ENCODE measurements at places on chromosomes 5 and 9.
A peak's percentile ranks its signal among the peaks of the same experiment; 100 is the strongest.

GRCh38 chr5:87393331-87393730, 19.4 kb downstream of the CCNH start:
- DNase-seq: no peak

DNA sequence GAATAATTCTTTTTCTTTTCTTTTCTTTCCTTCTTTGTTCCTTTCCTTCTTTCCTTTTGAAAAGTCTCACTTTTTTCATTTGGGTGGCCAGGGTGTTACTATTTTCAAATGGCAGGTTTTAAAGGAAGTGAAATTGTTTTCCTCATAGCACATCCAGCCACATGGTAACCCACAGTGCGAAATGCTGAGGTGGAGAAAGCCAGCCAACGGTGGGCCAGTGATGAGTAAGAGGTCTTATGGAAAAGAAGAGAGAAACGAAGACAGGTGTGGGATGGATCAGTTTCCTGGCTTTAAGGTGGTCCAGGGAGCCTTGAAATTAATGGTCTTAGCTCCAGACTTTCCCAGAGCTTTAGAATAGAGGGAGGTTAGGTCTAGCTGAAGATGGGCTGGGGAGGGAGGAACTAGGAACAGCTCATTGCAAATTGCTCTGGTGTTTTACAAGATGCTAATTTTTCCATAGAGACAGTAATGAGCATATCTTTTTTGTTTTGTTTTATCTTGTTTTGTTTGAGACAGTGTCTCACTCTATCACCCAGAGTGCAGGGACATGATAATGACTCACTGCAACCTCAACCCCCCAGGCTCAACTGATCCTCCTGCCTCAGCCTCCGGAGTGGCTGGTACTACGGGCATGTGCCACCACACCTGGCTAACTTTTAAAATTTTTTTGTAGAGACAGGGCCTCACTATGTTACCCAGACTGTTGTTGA, 17.8 kb downstream of the ITK start:
- no peak for DNase-seq

DNA sequence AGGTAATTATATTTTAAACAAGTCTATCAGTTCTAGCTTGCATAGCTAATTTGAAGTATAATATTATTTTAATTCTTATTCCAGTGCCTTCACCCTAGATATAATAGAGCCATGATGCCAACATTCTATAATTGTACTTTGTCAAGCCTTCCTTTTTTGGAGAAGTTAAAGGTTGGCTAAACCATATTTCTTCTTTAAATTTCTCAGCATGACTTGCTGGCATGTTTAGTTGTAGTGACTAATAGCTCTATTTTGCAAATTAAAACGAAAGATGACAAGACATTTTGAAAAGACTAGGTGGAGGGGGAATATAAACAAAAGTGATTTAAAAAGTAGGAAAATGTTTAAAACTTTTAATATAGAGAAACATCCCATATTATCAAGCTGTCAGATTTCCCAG, 400.7 kb downstream of the PSAT1 start:
- no peak for DNase-seq

DNA sequence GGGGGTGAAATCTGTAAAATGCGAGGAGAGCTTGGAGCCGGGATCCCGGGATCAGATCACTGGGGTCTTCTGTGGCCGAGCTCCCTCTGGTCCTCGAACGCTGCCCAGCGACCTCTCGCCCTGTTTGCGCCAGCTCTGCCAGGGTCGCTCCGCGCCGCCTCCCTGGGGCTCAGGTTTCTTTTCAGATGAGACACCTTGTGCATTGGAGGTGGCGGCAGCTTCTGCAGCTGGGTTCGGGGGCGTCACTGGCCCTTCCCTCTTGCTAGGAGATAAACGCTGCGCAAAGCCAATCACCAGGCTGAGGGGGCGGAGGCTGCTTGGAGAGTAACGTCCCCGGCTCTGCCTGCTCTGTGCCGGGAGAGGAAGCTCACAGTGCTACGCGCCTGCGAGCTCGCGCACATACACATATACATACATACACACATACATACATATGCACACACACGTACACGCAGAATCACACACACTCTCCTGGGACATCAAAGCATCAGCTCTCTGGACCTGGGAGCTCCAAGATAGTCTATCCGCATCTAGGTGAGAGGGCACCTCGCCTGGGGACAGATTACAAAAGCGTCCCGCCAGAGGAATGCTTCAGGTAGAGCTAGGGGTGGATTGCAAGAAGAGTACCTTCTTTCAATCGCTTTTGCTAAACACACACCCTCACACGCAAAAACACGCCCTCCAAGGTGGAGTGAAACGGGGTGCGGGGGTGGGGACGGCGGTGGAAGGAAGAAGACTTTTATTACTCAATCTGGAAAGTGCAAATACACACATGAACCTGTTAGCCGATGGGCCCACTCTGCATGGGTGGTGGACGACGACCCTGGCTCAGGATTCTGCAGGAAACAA, at the start of gene ST8SIA4:
TSS of gene ST8SIA4 (minus strand) at position 244 of the 849 bp plus-strand sequence. CDS start 327 bp downstream, outside the sequence.
- peak; percentile 93 for DNase-seq

GRCh38 chr5:119331566-119332095, 24.2 kb upstream of the TNFAIP8 start:
- no peak for DNase-seq

DNA sequence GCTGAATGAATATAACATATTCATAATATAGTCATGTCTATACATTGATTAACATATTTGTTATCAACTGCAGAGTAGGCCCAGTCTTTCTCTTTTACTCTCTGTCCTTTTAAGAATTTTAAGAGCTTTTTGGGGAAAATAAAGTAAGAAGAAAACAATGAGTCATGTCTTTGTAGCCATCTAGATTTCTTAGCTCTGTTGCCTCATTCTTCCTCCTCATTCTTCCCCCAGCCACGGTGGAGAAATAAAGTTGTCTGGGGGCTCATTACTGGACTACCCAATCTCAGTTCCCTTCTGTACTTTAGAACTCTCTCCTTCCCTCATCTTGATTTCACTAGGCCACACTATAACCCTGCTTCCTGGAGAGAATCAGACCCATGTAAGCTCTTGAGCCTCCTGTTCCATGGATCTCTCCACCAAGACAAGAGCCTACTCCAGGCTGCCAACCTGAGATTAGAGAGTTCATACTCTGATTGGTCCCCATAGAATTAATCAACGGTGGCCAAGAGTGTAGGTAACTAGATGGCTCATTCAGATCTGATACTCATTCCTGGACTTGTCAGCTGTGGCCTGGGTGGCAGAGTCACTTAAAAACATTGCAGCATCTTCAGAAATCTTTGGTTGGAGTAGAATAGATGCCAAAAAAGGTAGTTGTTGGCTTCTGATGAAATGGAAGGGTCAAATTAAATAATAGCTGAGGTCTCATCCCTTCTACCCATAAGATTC, 44.2 kb downstream of the ITGA1 start:
- DNase-seq: no peak

DNA sequence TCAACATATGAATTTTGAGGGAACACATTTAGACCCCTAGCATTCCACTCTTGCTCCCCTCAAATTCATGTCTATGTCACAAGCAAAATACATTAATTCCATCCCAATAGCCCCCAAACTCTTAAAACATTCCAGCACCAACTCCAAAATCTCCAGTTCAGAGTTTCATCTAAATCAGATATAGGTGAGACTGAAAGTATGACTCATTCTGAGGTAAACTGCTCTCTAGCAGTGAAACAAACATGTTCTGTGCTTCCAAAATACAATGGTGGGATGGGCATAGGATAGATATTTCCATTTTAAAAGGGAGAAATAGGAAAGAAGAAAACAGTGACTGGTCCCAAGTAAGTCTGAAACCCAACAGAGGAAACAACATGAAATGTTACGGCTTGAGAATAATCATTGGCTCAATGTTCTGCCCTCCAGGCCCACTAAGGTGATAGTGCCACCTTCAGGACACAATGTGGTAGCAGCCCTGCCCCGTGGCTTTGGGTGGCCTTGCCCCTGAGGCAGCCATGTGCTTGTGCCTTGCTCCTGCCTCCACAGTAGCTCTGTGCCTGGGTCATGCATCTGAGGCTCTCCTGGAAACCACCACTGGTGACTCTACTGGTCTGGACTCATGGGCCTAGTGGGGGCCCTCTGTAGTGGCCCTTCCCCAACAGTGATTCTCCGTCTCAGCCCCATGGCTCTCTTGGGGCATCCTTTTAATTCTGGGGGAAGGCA, 36.4 kb upstream of the IPPK start:
- peak; percentile 17 for DNase-seq

- DNase-seq: no peak
Observed at GRCh38 chr5:3222924-3223323, 372.7 kb upstream of the IRX1 start.

DNA sequence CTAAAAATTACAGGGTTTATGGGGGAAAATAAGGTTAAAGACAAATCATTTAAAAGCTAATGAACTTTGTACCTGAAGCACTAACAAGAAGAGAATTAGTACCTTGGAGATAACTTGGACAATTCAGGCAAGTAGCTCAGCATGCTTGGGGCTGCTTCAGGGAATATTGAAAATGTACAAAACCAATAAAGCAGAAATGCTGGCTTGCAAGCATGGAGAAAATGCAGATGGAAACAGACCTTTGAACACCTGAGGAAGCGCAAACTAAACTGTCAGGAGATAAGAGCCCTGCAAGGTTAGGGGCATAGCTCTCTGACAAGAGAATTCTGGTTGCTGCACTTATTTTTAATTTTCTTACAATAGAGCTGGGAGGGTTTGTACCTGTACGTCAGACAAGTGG, 42.6 kb upstream of the C5orf47 start:
- no peak for DNase-seq

DNA sequence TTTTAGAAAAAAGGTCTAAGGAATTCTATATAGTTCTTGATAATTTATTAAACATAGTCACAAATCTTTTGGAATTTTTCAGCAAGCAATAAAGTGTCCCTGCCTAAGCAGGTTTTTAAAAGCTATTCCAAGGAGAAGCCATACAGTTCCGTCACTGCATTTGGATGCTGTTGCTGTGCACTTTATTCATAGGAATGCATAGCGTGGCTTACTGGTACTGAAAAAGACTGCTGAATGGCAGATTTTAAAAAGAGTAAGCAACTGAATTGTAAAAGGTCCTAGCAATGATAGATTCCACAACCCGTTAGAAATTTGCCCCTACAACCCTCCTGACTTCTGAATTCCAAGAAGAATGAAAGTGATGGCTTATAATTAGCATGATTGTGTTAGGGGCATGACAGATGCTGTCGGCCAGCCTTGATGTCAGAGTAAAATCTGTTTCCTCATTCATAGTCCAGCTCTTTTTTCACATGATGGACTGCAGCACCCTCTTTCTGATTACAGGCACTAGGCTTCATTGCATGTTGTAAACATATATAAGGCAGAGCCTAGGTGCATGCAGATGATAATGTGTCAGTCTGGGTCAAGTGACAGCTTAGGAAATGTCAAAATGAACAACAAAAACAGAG, 227.0 kb downstream of the PDE4D start:
- peak; percentile 85 for DNase-seq

DNA sequence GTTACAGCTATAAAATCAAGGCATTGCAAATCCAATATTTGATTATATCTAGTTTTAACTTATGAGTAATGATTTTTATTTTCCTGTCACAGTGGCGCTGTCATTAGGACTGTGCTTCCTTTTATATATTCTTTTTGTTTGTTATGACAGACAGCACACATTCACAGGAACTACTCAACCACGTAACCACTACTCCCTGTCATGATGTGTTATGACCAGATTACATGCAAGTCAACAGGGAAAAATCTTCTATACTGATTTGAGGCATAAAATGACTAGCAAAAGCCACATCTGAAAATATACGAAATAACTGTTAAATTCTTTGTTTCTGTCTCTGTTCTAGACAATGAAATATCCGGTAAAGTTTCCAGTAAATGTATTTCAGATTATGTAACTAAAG, 25.4 kb downstream of the SREK1 start:
- DNase-seq: no peak

DNA sequence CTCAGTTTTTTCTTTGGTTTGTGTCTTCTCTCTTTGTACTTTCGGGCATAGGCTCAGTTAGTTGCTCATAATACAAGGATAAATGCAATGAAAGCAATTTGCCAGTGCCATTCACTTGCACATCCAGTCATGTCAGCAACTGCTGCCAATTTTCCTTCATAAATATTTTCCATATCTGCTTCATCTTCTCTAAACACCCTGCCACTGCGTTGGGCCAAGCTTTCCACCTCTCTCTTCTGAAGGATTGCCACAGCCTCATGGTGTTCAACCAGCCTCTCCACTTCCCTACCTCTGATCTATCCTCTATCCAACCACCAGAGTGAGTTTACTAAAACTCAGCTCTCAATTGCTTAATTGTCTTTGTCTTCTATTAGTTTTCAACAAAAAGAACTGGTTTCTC, 192.5 kb upstream of the ZNF462 start:
- no peak for DNase-seq

- no peak for DNase-seq
Observed at GRCh38 chr5:108637134-108637533, 110.6 kb upstream of the FER start.

- no peak for DNase-seq
Observed at GRCh38 chr5:174840435-174840834, 116.1 kb downstream of the MSX2 start.

DNA sequence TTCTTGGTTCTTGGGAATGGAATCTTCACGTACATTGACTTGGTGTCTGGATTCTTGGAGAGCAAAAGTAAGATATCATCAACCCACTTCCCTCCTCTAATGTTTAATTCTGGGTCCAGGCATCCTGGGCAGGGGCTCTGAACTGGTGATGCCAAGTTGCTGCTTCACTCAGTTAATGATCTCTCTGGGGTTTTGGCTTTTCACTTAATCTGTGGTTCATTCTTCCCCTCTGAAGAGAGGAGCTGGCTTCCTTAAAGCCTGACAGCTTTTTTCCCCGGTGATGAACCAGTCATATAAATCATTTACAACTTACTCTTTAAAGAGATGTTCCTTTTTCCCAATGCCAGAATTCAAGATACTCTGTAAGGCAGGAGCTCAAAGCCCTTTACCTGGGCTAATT, 65.9 kb downstream of the ARHGAP26 start:
- no peak for DNase-seq

- peak; percentile 70 for DNase-seq
Observed at GRCh38 chr5:177317959-177318377, 6.3 kb upstream of the MXD3 start.

GRCh38 chr5:114201332-114201731, 160.5 kb upstream of the KCNN2 start:
- DNase-seq: no peak

DNA sequence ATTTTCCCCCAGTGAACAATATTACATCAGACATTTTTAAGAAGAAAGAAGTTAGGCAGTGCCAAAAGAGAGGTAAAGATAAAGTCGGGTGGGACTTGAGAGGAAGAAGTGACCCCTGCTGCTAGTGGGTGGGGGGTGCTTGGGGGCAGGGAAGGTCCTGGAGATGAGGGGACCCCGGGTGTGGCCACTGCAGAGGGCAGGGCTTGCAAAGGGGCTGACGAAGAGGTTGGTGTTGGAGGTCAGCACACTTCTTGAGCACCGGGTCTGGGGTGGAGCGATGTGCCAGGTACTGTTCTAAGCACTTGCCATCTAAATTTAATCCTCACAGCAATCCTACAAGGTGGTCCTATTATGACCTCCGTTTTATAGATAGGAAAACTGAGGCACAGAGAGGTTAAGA, 62.0 kb downstream of the AMBP start:
- DNase-seq: no peak

- DNase-seq: no peak
Observed at GRCh38 chr5:168209997-168210396, 81.4 kb upstream of the WWC1 start.

- DNase-seq: no peak
Observed at GRCh38 chr9:132697230-132697629, 27.0 kb downstream of the GTF3C4 start.
